ENCODE measurements at places on chromosomes 12 and 14.

- no peaks in the 10 kb centered on the region for H3K27me3 ChIP-seq
- no peaks in the 10 kb centered on the region for H3K36me3 ChIP-seq
- H3K4me3 ChIP-seq: no peak overlapping the region
- no peak overlapping the region for H3K27ac ChIP-seq
- DNase-seq: no peak
Observed at GRCh38 chr14:34742270-34743115, 28.1 kb upstream of the CFL2 start.

GRCh38 chr14:94379291-94380224, 8.8 kb downstream of the SERPINA1 start:
- no peaks in the 10 kb centered on the region for H3K4me1 ChIP-seq
- H3K4me3 ChIP-seq: no peak overlapping the region
- H3K36me3 ChIP-seq: no peaks in the 10 kb centered on the region
- DNase-seq: no peak
- H3K27ac ChIP-seq: no peak overlapping the region
- no peaks in the 10 kb centered on the region for H3K27me3 ChIP-seq

GRCh38 chr14:91164676-91165075, 50.8 kb downstream of the DGLUCY start:
- H3K27me3 ChIP-seq: no peaks in the 10 kb centered on the region
- no peak overlapping the region for H3K4me3 ChIP-seq
- DNase-seq: no peak
- H3K4me1 ChIP-seq: no peaks in the 10 kb centered on the region
- H3K27ac ChIP-seq: no peak overlapping the region

DNA sequence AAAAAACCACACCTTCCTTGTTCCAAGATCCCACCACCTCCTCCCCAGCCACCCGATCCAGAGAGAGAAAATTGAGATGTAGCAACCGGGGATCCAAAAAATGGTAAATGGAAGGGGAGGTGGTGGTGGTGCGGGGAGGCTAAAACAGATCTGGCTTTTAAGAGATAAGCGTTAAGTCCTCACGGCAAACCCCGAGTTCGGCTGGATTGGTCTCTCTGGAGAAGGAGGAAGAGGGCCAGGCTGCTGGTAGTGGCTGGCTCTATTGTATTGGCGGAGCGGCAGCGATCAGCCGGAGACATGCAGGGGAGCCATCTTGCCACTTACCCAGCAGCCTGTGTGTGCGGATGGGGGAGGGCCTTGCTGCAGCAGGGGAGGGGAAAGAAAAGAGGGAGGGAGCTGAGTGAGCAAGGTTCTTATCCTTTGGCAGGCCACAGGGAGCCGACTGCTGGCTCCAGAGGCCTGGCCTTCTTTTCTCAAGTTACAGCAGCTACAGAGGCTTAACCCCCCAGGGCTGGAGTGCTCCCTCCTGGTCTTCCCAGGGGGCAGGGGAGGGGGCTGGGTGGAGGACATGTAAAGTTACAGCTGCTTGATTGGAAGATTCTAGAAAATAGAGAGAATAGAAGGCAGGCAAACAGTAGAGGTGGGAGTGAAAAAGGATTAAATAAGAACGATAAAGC, 14.1 kb upstream of the CDH24 start:
- H3K36me3 ChIP-seq: peaks cover 69% of the 10 kb centered on the region
- peak; percentile 75 for DNase-seq
- H3K27me3 ChIP-seq: no peaks in the 10 kb centered on the region
- H3K27ac ChIP-seq: peak overlapping the region; percentile 70
